ENCODE measurements at places on chromosomes 7 and 10. TPM values are rescaled to one million over a fixed set of nuclear protein-coding genes. Genes with fewer than 3 reads are reported as not detected.
A peak's percentile ranks its signal among the peaks of the same experiment; 100 is the strongest.

DNA sequence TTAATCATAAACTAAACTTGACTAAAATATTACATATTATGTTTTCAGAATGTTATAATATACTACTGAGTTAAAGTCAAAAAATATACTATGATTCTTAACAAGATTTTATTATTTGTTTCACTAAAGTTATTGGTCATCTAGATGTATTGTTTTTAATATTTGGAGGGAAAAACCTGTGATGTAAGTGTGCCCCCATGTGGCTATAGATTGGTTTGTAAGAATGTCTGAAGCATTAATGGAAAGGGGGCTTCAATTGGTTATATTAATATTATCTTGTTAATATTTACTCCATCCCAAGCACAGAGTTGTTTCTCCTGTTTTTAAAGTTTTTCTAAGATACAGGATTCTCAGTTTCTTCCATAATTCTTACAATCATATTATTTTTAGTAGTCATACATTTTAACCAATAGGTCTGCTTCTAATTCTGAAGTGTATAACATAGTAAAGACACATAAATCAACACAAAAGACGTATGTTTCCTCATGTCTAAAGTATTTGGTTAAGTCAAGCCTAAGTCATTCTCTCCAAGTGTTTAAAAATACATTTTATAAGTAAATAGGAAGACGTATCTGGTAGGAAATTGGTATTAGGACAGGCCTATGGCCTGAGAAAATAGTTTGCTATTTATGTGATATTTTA lies 58.0 kb downstream of the GNAT3 start:
- no peak for DNase-seq

The PIK3CG gene
- 1.2 TPM for total RNA-seq

The GSAP gene
- total RNA-seq = 3.7 TPM

DNA sequence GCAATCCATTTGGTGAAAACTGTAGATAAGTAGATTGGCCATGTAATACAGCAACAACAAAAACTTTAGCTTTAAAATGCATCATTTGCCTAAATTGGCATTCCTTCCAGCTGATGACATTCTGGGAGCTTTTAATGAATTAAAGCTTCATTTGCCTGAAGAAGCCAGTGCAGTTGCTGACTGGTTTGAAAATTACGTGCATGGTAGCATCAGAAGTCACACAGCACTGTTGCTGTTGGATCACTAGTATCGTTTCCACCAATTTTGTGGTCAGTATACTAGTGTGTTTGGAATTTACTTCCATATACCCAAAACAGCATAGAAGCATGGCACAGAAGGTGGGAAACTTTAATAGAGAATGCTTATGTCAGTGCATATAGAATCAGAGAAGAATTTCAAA lies 194.9 kb downstream of the ETV1 start:
- DNase-seq = no peak

GRCh38 chr10:4579844-4580243 lies 246.2 kb upstream of the AKR1E2 start:
- DNase-seq = no peak

- no peak for DNase-seq
Observed at GRCh38 chr7:10677668-10678232, 295.9 kb upstream of the PHF14 start.

DNA sequence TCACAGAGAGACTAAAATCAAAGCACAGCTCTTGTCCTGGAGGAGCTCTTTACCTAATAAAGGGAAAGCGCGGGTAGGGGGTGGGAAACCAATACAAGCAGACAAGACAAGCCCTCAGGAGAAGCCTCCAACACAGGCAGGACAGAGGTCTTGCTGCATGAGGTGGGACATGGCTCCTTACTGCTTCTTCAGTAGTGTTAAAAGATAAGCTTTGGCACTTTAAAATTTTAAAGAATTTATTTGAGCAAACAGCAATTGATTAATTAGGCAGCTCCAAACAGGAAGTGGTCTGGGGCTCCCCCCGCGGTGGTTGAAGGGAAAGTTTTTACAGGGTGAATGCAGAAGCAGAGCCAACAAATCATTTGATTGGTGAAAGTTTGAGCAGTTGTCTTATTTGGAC lies 50.3 kb upstream of the MACC1 start:
- DNase-seq = no peak

GRCh38 chr7:106187613-106188350 lies 75.7 kb upstream of the SYPL1 start:
- no peak for DNase-seq

GRCh38 chr7:42137431-42137830 lies 99.6 kb downstream of the GLI3 start:
- DNase-seq = no peak

- no peak for DNase-seq
Observed at GRCh38 chr10:116418389-116418788, 9.3 kb upstream of the PNLIPRP3 start.

GRCh38 chr7:323410-323809 lies 33.4 kb downstream of the FOXL3 start:
- no peak for DNase-seq

The KLF14 gene
- total RNA-seq = not detected

DNA sequence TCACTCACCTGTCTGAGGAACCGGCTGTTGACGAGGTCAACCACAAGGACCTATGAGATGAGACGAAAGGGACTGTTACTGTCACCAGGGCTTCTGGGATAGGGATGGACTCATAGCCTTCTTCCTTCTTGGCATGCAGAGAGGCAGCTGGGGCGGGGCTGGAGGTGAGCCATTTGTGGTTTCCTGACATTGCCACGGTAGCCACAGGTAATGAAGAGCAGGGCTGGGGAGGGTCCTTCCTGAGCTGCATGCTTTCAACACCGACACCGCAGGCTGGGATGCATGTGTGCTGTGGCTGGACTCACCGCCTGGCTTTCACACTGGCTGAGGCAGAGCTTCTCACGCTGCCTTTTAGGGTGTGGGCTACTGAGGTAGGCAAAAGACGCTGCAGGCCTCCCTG lies 46.4 kb upstream of the MKRN1 start:
- no peak for DNase-seq

- no peak for DNase-seq
Observed at GRCh38 chr7:40758590-40758989, 623.8 kb downstream of the SUGCT start.

DNA sequence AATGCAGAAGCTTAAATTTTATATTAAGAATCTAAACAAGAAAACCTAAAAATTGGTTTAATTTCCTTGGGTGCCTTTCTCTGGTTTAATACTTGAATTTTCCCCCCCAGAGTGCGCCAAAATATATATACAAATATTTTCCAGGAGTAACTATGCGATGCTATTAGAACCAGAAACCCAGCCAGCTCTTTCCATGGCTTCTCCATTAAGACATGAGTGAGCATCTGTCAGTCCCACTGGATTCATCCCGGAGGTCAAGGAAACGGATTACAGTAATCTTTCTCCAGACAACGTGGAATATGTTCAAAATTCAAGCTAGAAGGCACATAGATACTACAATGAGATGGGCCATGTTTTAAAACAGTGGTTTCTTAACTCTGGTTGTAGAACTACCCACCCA lies 148.8 kb downstream of the TAX1BP1 start:
- DNase-seq = no peak

The CREM gene
- 38.6 TPM for total RNA-seq

The MAP3K8 gene
- total RNA-seq = 3.9 TPM

The PHKG1 gene
- total RNA-seq = 0.21 TPM

DNA sequence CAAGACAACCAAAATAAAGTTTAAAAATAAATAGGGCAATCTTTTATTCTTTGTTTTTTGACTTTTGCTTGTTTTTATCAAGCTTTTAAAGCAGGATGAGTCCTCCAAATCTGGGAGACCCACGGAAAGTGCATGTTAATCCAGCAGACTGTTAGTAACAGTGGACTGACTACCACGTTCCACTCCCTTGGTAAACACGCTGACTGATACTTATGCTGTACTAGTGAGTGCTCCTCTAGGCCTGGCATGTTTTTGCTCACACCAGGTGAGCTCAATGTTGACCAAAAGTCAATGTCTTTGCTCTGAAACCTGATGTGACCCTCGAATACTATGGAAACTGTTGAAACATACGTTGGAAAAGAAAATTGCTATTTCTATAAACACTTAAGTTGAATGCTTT lies 88.4 kb downstream of the KIAA1549 start:
- no peak for DNase-seq

- no peak for DNase-seq
Observed at GRCh38 chr10:7471720-7472367, 61.0 kb upstream of the SFMBT2 start.

DNA sequence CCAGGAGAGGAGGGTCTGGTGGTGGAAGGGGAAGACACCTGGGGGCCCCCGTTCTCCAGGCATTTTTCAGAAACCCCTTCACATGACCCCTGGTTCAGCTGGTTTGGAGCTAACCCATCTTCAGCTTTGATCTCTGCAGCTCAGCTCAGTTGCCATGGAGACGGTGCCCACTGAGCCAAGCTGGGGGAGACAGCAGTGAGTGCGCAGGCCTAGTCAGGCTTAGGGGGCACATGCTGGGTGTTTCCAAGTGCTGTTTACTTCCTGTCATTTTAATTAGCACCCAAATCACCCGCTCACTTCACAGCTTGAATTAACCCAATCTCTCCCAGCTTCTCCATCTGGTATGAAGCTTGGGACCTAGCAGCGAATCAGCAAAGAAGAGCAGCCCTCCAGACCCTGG lies 9.0 kb downstream of the SPOCK2 start:
- no peak for DNase-seq

- no peak for DNase-seq
Observed at GRCh38 chr7:4297918-4298219, 384.2 kb upstream of the FOXK1 start.

GRCh38 chr7:44853391-44853790 lies 5.5 kb upstream of the H2AZ2 start:
- DNase-seq = no peak

DNA sequence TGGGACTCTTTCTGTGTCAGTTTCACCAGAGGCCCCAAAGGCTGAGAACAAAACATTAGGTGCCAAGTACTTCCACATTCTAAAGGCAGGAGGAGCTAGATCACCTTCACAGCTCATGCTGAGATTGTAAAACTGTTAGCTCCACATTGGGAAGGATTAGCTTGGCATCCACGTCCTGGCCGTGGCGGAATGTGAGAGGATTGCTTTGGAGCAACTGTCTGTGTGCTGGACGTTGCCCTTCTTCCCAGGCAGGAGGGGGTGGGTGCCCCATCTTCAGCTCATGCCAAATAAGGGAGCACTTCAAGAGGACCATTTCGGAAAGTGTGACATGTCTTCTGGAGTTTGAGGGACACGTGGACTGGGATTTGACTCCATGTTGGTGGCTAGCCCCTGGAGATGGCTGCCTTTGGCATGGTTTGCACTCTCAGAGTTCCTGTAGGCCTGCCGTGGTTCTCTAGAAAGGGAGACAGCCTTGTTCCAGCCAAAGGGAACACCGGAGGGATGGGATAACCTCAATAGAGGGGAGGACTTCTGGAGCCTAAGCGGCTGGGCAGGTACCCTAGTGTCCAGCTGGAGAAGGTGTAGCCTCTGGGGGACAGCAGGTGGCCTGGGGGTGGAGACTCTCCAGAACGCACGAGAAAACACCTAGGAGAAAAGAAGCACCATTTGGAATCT lies 19.9 kb upstream of the FMC1 start:
- no peak for DNase-seq

DNA sequence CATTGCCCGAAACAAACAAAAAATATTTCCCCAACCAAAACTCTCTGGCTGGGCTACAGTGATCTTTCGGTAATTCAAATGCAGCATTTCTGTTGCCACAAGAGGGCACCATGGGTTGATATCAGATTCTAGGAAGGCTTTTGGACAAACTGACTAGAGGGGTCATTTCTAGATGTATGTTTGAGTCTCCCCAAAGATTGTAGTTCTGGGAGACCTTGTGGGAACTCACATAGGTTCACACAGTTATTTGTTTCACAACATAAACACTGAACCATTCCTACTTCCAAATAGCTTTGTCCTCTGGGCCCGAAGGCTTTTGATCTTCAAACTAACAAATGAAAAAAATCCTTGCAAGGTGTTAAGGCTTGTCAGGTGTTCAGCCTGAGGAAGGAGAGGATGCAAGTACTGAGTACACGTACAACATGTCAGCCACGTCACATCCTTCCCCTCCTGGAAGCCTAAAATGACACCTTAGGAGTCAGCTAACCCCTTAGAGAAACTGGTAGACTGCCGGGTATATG lies 37.0 kb upstream of the IL15RA start:
- peak; percentile 37 for DNase-seq

- DNase-seq = peak; percentile 17
Observed at GRCh38 chr10:121734589-121735045, 136.4 kb upstream of the FGFR2 start.

DNA sequence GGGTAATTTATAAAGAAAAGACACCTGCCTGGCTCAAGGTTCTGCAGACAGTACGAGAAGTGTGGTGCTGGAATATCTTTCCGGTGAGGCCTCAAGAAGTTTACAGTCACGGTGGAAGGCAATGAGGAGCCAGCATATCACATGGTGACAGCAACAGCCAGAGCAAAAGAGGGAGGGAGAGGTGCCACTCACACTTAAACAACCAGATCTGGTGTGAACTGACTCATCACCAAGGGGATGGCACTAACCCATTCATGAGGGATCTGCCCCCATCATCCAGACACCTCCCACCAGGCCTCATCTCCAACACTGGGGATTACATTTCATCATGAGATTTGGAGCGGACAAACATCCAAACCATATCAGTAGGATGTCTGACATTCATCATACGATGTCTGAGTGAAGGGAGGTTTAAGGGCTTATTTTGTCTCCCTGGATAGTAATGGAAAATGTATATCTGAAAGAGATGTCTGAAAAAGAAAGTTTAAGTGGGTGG lies 23.5 kb upstream of the KBTBD2 start:
- DNase-seq = no peak

DNA sequence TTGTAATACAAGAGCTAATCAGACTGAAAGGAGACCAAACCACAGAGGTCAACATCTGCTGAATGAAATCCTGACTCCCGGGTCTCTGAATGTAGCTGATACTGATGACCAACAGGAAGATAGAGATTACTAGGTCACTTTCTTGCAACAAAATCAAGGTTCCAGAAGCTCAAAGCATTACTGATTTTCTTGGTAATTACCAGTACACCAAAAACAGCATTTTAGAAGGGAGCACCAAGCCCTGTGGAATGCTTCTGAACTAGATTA lies 177.7 kb downstream of the SLC25A13 start:
- DNase-seq = no peak

The FXYD4 gene
- total RNA-seq = not detected

DNA sequence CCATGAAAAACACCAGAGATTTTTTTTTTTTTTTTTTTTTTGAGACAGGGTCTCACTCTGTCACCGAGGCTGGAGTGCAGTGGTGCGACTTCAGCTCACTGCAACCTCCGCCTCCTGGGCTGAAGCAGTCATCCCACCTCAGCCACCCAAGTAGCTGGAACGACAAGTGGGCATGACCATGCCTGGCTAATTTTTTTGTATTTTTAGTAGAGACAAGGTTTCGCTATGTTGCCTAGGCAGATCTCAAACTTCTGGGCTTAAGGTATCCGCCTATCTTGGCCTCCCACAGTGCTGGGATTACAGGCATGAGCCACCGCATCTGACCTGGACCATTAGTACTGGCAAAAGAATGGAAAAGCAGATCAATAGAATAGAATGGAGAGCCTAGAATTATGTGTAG lies 59.0 kb upstream of the LRRN3 start:
- no peak for DNase-seq

GRCh38 chr10:76202777-76203176 lies 771.4 kb downstream of the LRMDA start:
- DNase-seq = no peak
